Pulmonary artery endothelial cell (primary cell): ENCODE measurements at places on chromosomes 12 and 14. TPM values are rescaled to one million over a fixed set of nuclear protein-coding genes. Genes with fewer than 3 reads are reported as not detected.

Gene CEBPE
- total RNA-seq, result not detected in 2 replicates

Gene PNMA1
- total RNA-seq, result 25.3 and 25.5 TPM in 2 replicates

Gene GPR137C
- 0.79 and 1.6 TPM in 2 replicates for total RNA-seq

Gene CISTR
- total RNA-seq, result not detected in 2 replicates

Gene BTBD6
- 53.8 and 90.8 TPM in 2 replicates for total RNA-seq

Gene NRXN3
- total RNA-seq, result 0.04 and 0.07 TPM in 2 replicates

- no peak for DNase-seq
Measured at GRCh38 chr12:32692358-32692757, 13.3 kb downstream of the DNM1L start.

DNA sequence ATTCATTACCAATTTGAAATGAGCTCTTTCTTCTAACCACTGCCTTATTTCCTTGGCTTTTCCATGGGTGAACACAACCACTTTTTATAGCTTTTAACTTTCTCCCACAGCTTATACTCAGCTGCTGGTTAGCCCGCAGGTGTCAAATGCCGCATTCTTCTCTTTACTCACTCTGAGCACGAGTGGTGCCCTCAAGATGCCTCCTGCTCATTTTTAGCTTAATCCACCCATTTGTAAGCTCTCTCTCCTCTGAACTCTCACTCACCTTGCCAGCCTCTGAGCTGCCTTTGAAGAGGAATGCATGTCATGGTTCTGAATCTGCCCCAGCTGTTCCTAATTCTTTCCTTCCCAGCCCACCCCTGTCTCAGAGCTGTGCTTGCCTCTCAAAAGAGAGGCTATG lies 449.4 kb upstream of the PRICKLE1 start:
- no peak for DNase-seq

DNA sequence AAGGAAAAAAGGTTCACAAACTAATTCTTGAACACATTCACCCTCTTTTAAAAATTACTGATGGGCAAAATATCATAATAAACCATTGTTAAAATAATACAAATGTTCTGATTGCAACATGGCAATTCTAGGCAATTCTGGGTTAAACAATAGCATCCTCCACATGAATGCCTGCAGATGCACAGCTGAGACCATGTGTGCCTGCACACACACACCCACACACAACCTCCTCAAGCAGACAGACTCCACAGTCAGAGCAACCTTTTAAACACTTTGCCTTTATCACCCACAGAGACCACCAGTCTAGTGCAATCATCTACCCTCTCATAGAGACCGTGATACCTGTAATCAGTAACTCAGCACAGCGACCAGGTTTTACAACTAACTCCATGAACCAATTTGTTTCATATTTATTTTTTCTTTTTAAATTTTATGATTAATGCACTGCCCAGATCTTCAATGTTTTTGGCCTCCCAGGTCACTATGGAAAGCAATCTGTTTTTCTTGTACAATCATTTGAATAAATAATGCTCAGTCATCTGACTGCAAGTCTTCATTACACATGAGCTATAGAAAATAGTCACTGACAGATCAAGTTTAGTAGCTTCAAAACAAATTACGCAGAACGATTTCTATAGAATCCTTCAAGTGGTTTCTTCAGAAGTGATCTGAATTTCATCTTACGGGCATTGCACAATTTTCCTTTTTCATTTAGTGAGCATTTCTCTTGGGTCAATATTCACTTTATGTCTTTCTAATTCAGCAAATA lies 105.8 kb downstream of the PRKD1 start:
- no peak for DNase-seq

DNA sequence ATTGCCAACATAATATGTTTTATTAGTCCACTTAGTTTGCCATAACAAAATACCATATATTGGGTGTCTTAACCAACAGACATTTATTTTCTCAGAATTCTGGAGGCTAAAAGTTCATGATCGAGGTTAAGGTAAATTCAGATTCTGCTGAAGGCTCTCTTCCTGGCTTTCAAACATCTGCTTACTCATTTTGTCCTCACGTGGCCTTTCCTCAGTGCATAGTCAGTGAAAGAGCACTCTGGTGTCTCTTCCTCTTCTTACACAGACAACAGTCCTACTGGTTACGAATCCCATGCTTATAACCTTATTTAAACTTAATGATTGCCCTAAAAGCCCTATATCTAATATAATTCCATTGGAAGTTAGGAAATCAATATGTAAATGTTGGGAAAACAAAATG lies 479.7 kb downstream of the FSCB start:
- DNase-seq, result no peak

- no peak for DNase-seq
Measured at GRCh38 chr12:21725731-21726130, 48.8 kb downstream of the KCNJ8 start.

- DNase-seq, result no peak
Measured at GRCh38 chr12:3667485-3667884, 85.4 kb downstream of the CRACR2A start.

- DNase-seq, result no peak
Measured at GRCh38 chr12:70451528-70451927, 85.4 kb downstream of the KCNMB4 start.

DNA sequence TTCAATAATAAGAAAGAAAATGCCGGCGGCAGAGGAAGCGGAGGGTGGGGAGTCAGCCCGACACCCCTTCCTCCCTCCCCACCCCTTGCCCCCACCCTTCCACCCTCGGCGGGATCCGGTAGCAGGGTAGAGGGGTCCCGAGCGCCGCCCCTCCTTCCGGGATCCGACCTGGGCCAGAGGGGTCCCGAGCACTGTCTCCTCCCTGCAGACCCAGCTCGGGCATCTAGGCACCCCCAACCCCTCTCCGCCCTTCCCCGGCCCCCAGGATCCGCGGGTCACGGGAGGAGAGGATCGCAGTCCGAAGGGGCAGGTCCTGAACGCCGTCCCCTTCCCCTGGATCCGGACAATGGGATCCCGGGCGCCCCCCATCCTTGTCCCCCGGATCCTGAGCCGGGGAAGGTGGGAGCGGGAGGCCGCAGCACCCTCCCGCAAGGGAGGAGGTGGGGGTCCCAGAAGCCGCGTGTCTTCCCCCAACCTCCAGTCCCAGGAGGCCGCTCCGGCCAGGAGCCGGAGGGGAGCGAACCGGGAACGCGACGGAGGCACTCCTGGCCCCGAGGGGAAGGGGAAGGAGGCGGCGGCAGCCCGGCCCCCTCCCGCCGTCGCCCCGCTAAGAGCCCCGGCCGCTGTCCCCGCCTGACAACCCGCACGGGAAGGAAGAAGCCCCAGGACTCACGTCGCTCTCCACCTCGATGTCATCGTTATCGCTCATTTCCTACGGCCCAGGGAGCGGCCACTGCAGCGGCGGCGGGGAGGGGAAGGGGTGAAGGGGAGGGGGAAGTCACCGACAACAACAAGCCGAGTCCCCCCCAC lies 481 bp downstream of the MAX start:
- DNase-seq, result no peak

DNA sequence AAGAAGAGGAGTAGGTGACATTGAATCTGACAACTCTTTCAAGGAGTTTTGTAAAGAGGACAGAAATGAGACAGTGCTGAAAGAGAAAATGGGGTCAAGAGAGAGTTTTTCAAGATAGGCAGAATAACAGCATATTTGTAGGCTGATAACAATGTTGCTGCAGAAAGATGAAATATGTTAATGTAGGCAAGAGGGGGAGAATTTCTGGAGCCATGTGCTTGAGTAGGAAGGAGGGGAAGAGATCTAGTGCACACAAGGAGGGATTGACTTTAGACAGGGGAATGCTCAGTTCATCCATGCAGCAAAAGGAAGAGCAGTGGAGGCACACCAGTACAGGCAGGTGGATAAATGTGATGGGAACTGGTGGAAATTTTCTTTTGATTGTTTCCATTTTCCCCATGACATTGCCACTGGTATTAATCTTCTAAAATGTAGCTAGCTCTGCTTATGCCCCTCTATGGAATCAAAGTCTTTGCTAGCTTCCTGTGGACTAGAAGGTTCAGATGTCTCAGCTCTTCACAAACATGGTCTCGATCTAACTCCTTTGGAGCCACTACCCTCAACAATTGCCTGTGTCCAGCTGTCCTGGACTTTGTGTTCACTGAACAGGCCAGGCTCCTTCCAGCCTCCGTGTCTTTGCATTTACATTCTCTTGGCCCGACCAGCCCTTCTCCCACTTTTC lies 9.1 kb downstream of the PROX2 start:
- DNase-seq, result no peak

DNA sequence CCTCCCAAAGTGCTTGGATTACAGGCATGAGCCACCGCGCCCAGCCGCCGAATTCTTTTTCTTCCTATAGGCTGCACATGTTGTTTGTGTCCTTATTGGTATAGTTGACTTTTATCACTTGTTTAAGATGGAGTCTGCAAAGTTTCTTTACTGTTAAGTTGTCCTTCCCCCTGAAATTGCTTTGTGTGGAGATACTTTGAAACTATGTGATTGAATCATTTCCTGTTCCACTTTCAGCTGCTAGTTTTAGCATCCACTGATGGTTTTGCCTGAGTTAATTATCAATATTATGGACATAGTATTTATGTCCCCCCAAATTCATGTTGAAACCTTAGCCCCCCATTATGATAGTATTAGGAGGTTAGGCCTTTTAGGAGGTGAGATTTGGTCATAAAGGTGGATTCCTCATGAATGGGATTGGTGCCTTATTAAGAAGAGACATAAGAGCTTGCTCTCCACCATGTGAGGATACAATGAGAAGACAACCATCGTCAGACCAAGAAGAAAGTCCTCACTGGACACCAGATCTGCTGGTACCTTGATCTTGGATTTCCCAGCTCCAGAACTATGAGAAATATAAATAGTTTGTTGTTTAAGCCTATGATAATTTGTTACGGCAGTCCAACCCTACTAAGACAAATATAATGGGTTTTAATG lies 34.9 kb downstream of the PPHLN1 start:
- DNase-seq, result no peak

DNA sequence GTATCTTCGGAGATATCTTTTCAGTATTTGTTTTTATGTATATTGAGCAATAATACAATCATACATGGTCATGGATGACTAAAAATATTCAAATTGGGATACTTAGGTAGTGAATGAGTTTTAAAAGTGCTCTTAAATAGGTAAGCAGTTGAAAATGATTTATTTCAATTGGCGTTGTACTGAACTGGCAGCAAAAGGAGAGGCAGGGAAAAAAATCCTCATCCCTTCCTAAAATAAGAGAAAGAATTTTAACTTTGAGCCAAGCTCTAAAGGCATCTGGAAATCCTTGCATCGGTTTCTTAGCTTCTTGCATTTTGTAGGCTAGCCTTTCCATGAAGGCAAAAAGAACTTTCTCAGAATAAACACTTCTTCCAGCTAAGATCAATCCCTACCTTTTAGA lies 125.2 kb downstream of the MGST1 start:
- no peak for DNase-seq
